CD4-positive, alpha-beta T cell treated with Interleukin-21 for 1 hour (primary cell): ENCODE measurements at places on chromosomes 1 and 21.

GRCh38 chr1:26959722-26960624 is at the start of gene KDF1:
TSS of gene KDF1 (minus strand) at chr1:26960468. CDS start at chr1:26952380, 8,088 bp downstream.
- peak; percentile 66 for DNase-seq

DNA sequence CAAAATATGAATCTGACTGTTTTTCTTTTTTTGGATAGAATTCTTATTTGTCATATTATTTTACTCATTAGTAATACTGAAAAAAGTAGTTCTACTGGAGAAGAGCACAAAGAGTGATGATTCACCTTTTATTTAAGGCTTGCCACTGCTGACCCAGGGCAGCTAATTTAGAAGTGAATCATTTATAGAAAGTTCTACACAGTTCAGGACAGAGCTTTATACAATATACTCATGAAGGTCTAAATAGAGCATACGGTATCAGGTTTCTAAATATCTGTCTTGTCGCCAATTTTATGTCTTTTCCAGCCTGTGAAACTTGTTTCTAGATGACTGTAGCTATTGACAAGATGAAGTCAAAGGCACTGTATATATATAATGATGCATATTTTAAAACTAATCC is 25.0 kb downstream of the GIPC2 start:
- DNase-seq, result no peak

DNA sequence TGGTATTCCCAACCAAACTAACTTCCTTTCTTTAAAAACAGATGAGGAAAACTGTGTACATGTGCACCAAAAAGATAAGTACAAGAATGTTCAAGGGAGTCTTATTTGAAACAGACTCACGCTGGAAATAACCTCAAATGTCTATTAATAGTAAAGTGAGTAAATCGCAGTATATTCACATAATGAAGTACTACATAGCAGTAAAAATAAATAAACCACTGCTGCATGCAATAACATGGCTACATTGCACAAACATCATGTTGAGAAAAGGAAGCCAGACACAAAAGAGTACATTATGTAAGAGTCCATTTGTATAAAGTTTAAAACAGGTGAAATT is 5.2 kb upstream of the DENND2D start:
- no peak for DNase-seq

DNA sequence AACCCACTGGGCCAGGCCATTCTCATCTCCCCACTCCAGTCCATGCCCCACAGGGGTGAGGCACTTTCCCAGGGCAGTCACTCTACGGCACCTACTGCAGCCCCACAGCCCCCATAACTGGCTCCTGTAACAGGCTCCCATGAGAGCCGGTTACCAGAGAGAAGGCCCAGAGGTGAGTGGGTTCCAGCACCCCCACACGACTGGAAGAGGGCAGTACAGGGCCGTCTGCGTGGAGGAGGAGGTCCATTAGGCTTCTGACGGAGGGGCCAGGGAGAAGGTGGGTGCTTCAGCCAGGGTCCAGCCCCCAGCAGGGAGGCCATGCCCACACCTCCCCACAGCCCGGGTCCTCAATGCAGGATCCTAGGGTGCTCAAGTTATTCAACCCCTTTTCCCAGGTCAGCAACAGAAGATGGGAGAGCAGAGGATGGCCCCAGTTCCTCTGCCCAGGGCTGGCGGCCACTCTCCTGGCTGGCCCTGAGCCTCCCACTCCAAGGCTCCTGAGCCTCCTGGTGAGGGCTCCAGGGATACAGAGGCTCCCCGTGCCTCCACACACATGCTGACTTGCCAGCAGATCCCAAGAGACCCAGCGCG is 1.6 kb downstream of the ACAP3 start:
- DNase-seq, result no peak

- no peak for DNase-seq
Measured at GRCh38 chr1:205077158-205077933, 6.9 kb downstream of the TMEM81 start.

GRCh38 chr1:111825217-111825616 is 69.5 kb downstream of the DDX20 start:
- DNase-seq, result no peak

- DNase-seq, result no peak
Measured at GRCh38 chr21:44441041-44441400, 14.3 kb upstream of the LRRC3 start.

DNA sequence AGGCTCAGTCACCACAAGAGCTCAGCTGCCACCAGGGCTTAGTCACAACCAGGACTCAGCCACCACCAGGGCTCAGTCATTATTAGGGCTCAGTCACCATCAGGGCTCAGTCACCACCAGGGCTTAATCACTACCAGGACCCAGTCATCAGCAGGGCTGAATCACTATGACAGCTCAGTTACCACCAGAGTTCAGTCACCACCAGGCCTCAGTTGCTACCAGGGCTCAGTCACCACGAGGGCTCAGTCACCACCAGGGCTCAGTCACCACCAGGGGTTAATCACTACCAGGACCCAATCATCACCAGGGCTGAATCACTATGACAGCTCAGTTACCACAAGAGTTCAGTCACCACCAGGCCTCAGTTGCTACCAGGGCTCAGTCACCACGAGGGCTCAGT is 196.2 kb downstream of the NPHP4 start:
- DNase-seq, result no peak

GRCh38 chr1:111789142-111789541 is 33.4 kb downstream of the DDX20 start:
- no peak for DNase-seq

DNA sequence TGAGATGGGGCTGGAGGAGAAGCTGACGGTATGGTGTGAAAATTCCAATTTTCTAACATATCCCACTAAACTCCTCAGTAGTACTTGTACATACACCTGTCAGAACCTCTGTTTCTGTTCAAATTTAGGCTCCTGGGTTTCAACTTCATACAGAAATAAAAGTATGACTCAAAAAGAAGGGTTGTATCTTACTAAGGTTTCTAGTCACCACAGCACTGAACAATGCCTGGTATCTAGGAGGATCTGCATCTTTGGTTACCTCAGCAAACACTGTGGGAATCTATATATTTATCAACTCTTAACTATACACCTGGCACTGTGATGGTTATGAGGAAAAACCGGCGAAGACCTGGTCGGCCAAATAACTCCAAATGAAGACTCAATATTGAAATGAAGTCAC is 13.8 kb downstream of the RBM34 start:
- no peak for DNase-seq

GRCh38 chr1:1110561-1110971 is 5.3 kb downstream of the C1orf159 start:
- no peak for DNase-seq

DNA sequence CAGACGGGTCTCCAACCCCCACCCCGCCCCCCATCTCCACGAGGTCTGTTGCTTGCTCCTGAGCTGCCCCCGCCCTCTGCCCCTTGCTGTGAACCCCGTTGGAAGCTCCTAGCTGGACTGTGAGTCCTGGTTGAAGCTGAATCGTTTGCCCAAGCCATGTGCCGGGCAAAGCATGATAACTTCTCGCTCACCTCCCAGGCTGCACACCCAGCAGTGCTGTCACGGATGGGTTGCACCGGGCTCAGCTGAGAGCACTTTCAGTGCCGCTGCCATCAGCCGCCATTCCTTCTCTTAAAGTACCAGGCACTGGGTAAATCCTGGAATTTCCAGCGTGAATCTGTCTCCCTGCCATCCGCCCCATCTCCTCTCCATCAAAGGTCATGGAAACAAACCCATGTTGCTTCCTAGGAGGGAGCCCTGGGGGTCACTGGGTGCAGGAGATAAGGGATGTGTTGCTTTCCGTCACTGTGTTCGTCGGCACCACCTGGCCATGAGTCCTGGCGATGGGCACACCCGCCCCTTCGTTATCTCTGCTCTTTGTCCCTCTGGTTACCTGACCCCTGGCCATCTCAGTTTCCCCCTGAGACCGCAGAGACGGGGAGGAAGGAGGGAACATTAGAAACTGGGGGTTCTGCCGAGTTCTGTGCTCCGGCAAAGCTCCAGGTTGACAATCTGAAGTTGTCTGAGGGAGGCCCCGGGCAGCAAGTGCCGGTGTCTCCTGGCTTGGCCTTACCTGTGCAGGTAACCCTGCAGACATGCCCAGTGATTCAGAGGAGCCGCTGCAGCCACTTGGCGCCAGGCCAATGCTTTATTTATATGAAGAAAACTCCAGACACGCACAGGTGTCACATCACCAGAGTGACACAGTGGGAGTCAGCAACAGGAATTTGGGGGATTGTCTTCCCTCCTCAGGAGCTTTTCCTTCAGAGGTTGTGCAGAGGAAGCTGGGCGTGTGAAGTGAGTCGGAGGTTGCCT is 2.7 kb downstream of the PDE9A start:
- DNase-seq, result no peak

DNA sequence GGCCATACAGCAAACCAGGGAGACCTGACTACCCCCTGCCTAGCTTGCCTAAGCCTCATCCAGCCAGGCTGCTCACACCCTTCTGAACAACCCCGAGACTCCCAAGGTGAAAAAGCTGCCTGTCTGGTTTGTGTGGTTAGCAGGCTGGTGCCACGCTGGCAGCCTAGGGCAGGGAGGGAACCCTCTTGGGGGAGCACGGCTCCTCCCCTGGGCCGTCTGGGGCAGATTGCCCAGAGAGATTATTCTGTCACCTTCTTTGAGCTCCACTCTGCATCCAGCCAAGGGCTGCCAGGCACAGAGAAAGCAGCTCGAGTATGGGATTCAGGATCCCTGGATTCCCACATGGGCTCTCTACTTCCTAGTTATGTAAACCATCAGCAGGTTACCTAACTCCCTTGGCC is 27.5 kb upstream of the TCEA3 start:
- peak; percentile 53 for DNase-seq

- no peak for DNase-seq
Measured at GRCh38 chr1:40155135-40155534, 6.1 kb upstream of the RLF start.

DNA sequence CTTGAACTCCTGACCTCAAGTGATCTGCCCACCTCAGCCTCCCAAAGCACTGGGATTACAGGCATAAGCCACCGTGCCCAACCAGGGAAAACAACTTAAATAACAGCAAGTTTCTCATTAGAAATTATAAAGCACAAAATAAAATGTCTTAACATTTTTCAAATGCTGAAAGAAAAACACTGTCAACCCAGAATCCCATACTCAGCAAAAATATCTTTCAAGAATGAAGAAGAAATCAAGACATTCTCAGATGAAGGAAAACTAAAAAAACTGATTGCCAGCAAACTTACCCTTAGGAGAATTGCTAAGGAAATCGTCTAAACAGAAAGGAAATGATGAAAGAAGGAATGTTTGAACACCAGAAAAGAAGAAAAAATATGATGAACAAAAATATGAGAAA is 191.1 kb upstream of the NR5A2 start:
- no peak for DNase-seq

DNA sequence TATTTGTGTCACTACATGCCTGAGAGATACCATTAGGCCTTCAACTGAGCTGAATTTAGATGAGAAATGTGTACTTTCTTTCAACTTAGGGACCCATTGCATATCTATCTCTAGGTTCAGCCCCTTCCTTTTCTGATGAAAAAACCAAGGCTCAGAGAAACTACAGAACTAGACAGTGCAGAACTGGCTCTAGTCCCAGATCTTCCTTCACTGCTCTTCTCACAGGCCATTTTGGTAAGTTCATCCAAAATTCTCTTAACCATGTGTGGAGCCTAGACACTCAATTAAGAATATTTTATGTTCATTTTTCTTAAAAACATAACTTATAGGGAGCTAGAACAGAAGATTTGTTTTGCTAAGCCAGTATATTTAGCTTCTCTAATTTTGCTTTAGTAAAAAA is 128.9 kb downstream of the ASTN1 start:
- no peak for DNase-seq

DNA sequence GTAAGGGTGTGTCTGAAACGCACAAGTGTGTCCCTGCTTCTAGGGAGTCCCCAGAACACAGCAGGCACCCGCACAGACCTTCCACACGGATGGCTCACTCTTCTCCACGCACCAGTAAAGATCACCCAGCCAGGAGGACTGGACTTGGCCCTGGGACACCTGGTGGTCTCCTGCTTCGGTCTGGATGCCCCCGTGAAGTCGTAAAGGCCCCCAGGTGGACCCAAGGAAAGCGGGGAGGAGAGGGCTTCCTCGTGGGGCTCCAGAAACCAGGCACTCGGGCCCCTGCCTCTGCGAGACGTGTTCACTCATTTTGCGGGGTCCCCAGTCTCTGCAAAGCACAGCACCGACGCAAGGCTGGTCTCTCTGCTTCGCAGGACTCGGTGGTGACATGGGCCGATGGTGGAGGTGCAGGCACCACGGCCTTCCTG is 20.2 kb upstream of the COL6A2 start:
- no peak for DNase-seq

GRCh38 chr1:152112101-152112884 is 3.0 kb downstream of the TCHH start:
- no peak for DNase-seq

DNA sequence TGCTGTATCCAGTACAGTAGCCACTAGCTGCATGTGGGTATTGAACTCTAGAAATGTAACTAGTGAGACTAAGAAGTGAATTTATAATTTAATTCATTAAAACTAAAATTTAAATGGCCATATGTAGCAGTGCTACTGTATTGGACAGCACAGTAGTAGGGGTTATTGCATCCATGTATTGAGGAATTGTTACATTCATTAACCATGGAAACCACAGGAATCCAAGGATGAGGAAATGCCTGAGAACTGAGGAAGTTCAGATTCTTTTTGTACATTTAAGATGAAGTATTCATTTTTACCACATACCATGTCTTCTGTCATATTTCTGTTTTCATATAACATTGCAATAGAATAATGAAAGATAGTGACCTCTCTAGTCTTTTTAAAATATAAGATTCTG is 2.6 kb downstream of the MTF2 start:
- DNase-seq, result no peak

GRCh38 chr1:6313393-6314200 is 52.7 kb upstream of the GPR153 start:
- no peak for DNase-seq

GRCh38 chr1:88697503-88697902 is 13.4 kb downstream of the PKN2 start:
- DNase-seq, result no peak

DNA sequence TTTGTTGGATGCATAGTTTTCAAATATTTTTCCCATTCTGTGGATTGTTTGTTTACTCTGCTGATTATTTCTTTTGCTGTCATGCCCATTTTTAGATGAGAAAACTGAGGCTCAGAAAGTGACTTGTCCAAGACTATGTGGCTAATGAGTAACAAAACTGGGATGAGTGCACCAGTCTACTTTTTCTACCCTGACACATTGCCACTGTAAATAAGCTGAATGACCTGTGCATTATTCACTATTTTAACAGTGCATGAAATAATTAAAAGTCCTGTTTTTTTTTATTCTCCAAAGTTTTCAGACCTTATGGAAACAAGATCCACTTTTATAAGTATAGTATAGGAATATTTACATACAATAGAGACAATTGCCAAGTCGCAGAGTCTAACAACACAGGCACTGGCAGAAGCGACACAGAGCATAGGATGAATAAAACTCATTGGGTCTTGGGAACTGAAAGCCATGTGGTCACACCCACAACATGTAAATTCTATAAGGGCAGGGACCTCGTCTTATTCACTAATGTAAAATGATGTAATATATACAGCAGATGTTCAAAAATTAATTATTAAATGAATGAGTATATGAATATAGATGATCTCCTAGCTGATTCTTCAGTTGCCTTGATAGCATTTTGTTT is 45.2 kb downstream of the HLX start:
- DNase-seq, result no peak
